Dorsolateral prefrontal cortex (tissue), 122 donors: ENCODE measurements at places on chromosomes 12 and 14. TPM values are rescaled to one million over a fixed set of nuclear protein-coding genes. Genes with fewer than 3 reads are reported as not detected.

Gene MGP
- total RNA-seq: 13.9 TPM

Gene RNASE7
- total RNA-seq: not detected

Gene GLS2
- 53.1 TPM for total RNA-seq

Gene RILPL1
- total RNA-seq: 43.9 TPM

Gene TAS2R42
- not detected for total RNA-seq

Gene NANOG
- total RNA-seq: 1.5 TPM

Gene WNT1
- total RNA-seq: not detected

Gene HOXC11
- not detected for total RNA-seq

GRCh38 chr12:120810021-120810420 is 84.4 kb downstream of the ACADS start:
- no peak for DNase-seq

GRCh38 chr12:112046003-112046402 is 32.8 kb downstream of the ERP29 start:
- DNase-seq: no peak

DNA sequence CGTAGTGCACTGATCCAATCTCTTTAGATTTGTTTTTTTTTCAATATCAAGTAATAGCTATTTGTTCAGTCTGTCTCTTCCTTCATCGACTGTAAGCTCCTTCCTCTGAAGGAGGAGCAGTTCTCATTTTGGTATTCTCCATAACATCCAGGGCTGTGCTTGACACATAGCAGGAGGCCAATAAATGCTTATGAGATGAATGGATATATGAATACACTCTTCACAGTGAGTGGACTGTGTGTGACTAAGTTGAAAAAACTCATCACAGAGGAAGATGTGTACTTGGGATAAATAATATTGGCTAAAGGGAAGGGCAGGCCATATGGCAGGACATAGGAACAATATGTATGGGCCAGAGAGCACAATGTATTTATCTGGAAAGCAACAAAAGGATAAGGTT is 205.3 kb upstream of the PRICKLE1 start:
- DNase-seq: no peak

DNA sequence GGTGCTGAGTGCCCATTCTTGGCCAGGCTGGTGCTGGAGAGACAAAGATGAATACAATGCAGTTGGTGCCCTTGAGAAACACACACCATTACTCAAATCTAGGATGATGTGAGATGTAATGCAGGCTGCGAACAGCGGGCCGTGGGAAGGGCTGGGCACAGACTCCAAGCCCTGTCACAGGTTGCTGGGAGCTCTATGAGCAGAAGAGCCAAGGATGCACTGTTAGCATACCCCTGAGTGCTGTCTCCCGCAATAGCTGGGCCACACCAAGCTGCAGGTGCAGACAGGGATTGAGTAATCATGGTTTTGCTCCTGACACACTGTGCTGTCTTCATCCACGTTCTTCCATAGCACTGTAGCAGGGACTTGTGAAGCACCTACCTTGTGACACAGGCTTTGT is 247.5 kb upstream of the CRY1 start:
- DNase-seq: no peak

GRCh38 chr12:91893476-91893875 is 252.2 kb downstream of the BTG1 start:
- no peak for DNase-seq

DNA sequence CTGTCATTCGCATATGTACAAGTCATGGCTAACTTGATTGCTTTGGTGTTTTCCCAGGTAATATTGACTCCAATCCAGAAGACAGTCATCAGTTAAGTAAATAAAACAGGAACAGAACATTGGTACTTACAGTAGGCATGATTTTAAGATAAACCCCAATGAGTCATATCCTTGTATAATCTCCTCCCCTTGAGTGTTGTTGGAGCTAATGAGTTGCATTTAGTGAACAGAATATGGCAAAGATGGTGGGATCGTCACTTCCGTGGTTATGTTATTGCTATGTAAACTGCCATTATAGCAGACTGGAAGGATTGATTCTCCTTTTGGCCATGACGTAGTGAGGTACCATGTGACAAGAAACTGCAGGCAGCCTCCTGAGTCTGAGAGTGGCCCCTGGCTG is 102.2 kb downstream of the TMX1 start:
- DNase-seq: no peak

GRCh38 chr14:68884031-68885030 is 91.5 kb upstream of the ZFP36L1 start:
- no peak for DNase-seq

- DNase-seq: no peak
Observed at GRCh38 chr14:21083565-21084325, 13.6 kb downstream of the ARHGEF40 start.

DNA sequence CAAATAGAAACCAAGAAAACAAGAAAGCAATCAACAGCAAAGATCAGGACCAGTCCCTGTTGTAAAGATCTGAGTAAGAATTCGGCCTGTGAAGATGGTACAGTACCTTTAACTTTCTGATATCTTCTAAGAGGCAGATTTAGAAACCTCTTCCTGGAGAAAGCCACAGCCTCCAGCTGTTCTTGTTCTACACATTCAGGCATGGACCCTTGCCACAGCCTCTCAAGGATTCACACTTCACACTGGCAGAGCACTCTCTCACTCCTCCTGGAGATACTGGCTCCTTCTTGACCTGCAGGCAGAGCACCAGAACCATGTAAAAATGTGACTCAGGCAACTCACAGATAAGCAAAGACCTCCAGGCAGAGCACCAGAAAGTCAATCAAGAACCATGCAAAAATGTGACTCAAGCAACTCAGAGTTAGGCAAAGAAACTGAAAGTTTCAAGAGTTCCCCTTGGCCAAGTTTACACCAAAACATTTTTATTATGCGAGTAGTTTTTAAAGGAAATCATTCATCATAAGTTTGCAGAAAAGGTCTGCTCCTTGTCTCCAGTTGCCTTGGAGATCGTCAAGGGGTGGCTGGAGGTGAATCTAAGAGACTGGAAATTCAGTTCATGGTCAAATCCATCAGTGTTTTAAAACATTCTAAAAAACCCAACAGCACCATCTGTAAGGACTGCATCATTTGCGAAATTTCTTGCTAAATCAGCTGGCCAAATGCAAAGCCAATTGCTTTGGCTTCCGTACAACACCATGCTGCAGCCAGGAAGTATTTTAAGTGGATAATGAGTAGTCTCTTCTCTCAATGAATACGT is 119.3 kb upstream of the MDM1 start:
- no peak for DNase-seq

- DNase-seq: no peak
Observed at GRCh38 chr14:96351986-96352385, 11.2 kb downstream of the ATG2B start.

- no peak for DNase-seq
Observed at GRCh38 chr14:49999826-50000379, 107.0 kb downstream of the ARF6 start.

- no peak for DNase-seq
Observed at GRCh38 chr12:40515041-40515816, 177.0 kb upstream of the CNTN1 start.

- no peak for DNase-seq
Observed at GRCh38 chr14:104518659-104519350, 60.8 kb upstream of the C14orf180 start.

GRCh38 chr14:32481707-32482106 is 152.6 kb downstream of the AKAP6 start:
- DNase-seq: no peak

- DNase-seq: no peak
Observed at GRCh38 chr12:752695-753610, 574 bp downstream of the WNK1 start.

DNA sequence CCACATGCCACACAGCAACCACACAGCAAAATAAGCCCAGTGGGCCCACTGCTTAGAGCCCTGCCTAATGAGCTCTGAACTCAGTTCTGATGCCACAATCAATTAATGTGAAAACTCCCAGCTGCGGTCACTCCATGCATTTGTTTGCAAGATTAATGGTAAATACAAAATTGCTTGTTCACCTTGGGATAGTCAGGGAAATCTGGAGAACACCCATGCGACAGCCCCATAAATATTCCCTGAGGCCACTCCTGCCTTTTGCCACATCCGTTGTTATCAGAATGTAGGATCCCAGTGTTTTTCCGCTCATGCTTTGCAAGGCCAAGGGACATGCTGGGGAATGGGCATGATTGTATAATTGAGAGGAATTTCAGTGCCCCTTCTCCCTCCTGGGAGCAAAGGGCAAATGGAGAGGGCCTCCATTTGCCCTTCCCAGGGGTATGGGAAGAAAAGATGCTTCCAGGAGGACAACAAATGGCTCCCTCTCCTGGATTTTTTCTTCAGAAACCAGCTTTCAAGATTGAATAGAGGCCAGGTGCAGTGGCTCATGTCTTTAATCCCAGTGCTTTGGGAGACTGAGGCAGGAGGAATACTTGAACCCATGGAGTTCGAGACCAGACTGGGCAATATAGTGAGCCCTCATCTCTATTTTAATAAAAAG is 30.8 kb upstream of the CMKLR1 start:
- no peak for DNase-seq

DNA sequence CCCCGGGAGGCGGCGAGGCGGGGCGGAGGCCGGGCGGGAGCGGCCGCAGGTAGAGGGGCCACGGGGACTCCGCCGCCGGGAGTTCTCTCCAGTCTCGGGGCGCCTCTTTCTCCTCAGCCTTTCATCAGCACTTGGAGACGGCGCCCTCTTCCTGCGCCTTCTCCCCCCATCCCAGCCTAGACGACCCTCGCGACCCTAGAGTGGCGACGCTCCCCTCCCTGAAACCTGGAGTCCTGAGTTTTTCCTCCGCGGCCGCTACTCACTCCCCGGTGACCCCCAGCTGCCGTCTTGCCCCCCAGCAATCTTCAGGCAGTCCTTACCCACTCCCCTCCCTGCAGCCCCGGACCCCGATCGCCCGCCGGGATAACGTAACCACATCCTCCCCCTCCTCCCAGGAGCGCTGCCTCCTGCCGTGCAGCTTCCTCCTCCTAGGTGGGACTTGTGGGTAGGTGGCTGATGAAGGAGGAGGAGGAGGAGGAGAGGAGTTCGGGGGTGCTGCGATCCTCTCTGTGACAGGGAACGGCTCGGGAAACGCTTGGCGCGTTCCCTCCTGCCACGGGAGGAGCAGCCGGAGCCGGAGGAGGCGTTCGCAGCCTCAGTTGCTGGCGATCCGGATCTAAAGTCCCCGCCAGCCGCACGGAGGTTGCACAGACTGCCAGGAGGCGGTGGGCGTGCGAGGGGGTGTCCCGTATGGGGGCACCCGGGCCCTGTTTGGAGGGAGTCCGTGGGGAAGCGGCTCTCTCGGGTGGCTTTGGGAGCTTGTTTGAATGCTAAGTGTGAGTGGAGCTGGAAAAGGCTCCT is 891 bp downstream of the PLEKHA5 start:
- DNase-seq: peak; percentile 20

DNA sequence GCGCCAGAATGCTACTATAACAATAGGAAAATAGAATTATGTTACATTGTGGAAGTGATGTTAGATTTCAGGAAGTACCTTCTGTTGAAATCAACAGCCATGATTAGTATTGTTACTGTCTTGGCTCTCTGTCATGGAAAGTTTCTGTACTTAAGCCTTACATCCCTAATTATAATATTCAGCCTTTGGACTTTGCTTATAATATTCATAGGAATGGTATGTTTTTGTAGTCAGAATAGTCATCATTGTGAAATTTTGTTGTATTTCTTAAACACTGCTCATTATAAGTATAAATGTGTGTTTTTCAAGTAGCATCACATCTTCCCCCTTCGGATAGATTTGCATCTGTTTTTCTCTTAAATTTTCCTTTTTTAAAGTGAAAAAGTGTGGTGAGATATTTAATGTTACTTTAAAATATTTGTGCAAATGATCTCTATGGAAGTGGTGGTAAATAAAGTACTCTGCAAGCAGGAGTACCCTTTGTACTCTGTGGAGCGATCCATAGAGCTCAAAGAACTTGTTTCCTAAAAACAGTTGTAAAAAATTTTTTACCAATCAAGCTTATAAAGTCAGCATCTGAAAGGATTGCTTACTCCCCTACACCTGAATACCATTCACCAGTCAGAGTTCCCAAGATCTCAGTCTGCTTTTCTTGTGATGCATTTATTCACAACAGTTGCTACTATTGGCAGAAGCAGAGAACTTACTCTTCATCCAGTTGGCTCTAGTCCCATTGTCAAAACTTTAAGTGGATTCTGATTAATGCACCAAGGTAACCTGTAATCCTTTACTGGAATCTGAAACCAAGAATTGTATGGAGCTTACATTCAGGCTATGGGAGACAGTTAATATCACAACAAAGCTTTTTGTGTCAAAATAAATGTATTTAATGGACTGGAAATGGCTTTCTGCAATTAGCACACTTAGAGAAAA is 87.8 kb downstream of the RIC8B start:
- DNase-seq: no peak

GRCh38 chr14:74014299-74014698 is 4.8 kb downstream of the ENTPD5 start:
- DNase-seq: no peak

DNA sequence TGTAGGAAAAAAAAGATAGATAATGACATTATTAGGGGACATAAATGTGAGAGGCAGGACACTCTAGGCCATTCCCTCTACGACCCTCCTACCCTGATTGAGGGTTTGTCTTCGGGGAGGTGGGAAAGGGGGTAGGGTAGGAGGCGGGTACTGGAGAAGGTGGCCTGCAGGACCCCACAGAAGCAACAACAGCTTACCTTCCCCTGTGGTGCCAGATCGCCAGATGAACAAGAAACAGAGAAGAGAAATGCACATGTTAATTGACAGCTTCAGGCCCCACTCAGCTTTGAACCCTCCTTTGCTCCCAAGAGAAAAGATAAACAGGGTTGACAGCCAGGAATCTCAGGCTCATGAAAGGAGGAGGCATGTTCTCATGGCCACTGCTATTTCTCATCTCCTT is 4.8 kb downstream of the PHB2 start:
- no peak for DNase-seq

- no peak for DNase-seq
Observed at GRCh38 chr12:86117711-86118110, 138.5 kb downstream of the MGAT4C start.

DNA sequence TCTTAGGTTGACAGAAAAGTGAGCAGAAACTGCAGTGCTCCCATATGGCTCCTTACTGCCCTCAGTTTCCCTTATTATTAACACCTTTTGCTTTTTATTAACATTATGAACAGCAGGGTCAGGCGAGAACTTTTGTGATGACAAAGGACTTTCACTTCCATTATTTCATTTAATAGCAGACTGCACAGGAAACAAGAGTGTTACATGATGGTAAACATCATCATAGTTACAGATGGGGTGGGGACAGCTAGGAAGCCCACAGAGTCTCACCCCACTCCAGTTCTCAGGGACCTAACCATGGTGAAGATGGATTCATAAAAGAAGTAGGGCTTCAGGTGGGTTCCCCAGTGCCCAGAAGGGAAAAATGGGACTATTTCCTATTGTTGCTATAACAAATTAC is 110.1 kb upstream of the PELI2 start:
- no peak for DNase-seq

DNA sequence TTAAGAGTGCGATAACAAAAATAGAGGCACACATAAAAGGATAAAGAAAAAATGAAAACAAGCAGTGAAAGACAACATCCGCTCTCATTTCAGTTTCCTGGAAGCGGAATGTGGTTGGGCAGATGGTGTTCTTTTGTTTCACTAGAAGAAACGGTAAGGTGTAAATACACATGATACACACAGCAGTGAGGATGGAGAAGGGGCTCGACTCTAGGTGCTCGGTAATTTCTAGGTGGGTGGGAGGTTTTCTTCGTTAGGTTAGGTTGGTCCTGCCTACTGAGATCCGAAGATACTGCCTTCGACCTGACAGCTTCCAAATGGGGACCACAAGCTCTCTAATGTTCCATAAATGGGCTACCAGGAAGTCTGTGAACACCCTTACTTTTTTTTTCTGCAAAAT is 1082.5 kb downstream of the BCL11B start:
- no peak for DNase-seq
